ENCODE measurements at places on chromosomes 7 and 10.

DNA sequence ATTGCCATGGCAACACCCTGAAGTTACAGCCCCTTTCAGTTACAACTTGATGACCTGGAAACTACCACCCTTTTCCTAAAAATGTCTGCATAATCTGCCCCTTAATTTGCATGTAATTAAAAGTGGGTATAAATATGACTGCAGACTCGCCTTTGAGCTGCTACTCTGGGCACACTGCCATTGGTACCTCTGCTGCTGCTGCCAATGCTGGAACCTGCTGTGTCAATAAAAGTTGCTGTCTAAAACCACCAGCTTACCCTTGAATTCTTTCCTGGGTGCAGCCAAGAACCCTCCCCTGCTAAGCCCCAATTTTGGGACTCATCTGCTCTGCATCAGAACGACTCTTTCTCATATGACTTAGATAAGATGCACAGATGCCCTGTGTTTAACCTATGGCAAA, 10.2 kb upstream of the FRA10AC1 start:
- no peak for DNase-seq

GRCh38 chr7:73888959-73889358, 28.0 kb downstream of the TMEM270 start:
- DNase-seq: no peak

DNA sequence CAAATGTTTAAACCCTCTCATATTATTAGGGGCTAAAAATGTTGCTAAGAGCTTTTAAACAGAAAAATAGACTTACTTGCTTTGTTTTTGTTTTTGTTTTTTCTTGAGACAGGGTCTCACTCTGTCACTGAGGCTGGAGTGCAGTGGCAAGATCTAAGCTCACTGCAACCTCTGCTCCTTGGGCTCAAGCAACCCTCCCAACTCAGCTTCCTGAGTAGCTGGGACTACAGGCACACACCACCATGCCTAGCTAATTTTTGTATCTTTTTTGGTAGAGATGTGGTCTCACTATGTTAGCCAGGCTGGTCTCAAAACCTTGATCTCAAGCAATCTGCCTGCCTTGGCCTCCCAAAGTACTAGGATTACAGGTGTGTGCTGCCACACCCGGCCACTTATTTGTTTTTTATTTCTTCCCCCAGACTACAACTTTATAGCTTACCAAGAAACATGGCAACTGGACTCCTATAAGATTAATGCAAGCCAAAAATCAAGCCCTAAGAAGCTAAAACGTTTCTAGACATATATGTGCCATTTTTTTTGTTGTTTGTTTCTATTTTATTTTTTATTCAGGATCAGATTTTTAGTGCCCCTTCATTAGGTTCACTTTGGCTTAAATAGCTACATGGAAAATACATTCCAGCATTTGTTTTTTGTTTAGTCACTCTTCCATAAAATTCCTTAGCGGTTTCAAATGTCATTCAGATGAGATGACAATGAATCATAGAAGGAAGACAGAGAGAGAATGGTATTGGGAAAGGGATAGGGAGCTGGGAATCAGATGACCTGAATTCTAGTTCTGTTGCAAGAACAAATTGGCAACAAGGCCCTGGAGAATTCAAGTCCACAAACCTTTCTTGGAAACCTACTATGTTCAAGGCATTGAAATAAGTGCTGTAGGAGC, 163.4 kb upstream of the MKLN1 start:
- DNase-seq: peak; percentile 95

DNA sequence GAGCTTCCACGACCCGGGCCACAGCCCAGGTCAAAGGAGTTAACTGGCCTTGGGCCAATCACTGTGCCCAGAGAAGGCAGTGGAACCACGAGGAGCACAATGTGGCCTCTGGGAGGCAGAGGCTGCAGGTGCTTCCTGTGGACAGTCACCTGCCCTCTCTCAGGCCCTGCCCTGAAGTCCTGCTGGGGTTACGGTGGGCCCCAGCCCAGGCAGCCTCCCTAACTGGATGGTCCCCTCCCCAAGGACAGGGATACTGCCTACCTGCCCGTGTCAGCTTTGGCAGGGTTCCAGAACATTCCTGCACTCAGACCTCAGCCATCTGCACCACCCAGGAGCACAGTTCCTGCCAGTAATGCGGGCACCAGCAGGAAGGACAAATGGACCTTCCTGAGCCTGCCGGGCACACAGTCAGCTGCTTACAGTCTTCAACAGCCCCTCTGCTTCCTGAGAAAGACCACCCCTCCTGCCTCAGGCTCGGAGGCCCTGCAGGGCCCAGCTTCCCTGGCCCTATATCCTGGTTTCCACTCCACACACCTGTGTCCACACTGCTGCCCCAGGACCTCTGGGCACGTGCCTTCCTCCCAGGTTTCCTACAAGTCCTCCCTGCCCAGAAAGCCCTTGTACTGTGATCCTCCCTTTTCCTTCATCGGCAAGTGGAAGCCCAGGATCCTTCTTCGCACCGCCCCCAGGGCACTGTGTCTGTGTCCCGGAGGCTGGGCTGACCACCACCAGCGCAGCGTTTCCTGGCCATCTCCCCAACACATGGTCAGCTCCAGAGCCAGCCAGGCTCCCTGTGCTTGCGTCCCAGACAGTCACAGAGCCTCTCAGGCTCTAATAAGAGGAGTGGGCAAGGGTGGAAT, 23.3 kb downstream of the WDR86 start:
- no peak for DNase-seq

DNA sequence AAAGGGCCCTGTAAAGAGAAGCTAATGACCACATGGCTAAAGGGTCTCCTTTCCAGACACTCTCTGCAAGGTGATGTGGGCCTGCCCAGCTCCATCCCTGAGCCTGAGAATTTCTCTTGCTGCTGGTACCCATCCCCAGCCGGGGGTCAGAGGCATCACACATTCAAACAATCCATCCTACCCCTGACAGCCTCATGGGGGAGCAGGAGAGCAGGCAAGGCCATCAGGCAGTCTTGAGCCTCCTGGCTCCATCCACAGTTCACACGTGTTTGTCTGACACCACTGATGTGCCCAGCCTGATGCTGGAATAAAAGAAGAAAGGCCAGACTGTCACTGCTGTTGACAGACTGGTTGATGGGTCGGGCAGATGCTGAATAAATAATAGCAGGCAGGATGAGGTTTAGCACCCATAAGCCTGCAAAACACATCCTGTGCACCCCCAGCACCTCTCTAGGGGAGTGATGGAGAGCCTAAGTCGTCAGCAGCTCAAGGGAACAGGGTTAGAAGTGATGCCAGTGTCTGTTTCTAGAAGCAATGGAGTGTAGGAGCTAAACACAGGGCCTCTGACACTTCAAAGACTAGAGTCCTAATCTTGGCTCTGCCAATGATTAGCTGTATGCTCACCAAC, 43.5 kb downstream of the TLL2 start:
- DNase-seq: peak; percentile 35

DNA sequence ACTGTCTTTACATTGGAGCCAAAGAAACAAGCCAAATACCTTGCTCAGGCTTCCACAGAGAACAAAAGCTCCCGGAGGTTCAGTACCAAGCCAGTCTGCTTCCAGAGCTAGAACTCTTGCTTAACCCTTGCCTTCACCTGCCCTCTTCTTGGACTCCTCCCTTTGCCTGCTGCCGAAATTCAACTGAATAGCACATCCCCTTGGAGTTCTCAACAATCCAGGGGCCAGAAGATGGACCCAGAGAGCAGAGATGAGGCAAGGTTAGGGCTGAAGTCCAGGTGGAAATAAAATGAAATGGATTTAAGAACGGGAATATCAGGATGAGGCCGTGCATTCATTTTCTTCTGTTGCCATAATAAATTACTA, 876 bp upstream of the PIK3AP1 start:
- no peak for DNase-seq

DNA sequence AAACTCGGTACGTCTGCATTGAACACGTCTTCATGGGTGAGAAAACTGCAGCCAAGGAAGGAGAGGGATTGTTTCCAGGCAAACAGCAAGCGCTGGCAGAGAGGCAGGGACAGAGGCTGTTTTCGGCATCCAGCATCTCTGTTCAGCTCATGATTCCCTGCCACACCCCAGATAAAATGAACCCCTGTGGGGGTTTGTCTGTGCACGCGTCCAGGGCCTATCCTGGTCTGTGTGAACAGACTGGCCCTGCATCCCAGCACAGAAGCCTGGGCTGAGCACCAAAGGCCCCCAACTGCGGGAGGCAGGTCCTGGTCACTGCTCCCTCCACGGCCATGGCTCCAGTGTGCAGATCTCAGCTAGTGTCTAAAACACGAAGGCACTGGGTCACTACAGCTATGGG, 83.3 kb upstream of the FAM20C start:
- no peak for DNase-seq

GRCh38 chr10:47378606-47379444, 5.3 kb downstream of the ZNF488 start:
- DNase-seq: no peak

DNA sequence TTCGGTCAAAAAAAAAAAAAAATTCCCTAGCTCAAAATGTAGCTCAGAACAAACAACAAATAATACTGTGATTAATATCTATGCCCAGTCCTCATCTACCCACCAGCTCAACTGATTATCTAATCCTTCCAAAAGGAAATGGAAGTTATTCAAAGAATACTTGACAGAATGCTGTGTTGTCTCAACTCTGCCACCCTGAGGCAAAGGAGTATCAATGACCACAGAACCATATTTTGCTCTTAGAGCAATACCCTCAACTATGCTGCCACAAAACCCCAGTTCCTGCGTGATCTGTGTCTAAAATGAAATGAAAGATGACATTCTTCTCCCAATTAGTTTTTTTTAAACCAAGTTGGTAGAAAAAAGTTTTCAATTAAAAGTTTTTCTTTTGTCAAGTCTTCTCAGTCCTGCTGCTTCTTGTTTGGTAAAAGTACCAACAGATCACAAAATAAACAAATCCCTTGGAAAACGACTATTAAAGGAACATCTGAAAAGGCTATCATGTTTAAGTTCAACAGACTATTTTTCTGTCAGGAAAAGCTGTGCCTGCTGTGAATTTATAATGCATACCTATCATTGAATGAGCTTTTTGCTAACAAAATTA, 21.6 kb downstream of the RBM28 start:
- DNase-seq: peak; percentile 60
